ENCODE measurements at places on chromosomes 7 and 10. TPM values are rescaled to one million over a fixed set of nuclear protein-coding genes. Genes with fewer than 3 reads are reported as not detected.

DNA sequence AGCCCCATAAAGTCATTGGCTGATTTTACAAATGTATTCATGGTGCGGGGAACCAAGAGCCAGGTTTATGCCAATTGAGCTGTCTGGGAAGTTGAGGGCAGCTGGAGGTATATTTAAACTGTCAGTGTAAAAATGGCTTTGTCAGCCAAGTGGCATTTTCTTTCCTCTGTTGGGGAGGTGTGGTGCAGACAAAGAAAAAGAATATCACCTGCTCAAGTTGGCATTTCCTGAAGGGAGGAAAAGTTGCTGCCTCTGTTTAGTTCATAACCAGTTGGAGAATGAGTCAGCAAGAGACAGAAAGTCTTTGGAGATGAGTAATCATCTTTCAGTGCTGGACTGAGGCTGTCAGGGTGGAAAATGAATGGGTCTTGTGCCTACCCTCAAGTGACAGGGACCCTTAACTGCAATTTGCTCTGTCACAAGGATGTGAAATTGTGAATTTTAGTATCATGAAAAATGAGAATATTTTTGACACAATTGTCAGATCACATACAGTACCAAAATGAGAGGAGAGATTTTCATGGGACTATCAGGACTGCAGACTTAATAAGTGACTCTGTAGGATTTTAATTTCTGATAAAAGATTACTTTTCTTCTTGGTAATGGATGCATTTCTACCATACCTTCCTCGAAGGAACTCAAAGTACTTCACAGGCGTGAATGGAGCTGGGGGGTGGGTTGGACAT is 137.3 kb downstream of the ANLN start:
- DNase-seq: peak; percentile 95

LDB3 gene
- total RNA-seq: under 0.01 TPM

- DNase-seq: no peak
Observed at GRCh38 chr10:104899779-104900178, 258.7 kb downstream of the SORCS3 start.

PAX4 gene
- total RNA-seq: not detected

- no peak for DNase-seq
Observed at GRCh38 chr10:99977916-99978315, 31.8 kb downstream of the DNMBP start.

GRCh38 chr10:52818019-52818418 is 45.4 kb upstream of the MBL2 start:
- DNase-seq: peak; percentile 90

GRCh38 chr7:140025241-140025640 is 37.5 kb downstream of the PARP12 start:
- DNase-seq: no peak

ZPBP gene
- not detected for total RNA-seq

- DNase-seq: no peak
Observed at GRCh38 chr10:818526-819220, 112.8 kb downstream of the LARP4B start.

ASB10 gene
- total RNA-seq: not detected

All from bronchial epithelial cell (primary cell).